Frontal cortex (tissue), 4 donors: ENCODE measurements at places on chromosomes 3 and 15.

DNA sequence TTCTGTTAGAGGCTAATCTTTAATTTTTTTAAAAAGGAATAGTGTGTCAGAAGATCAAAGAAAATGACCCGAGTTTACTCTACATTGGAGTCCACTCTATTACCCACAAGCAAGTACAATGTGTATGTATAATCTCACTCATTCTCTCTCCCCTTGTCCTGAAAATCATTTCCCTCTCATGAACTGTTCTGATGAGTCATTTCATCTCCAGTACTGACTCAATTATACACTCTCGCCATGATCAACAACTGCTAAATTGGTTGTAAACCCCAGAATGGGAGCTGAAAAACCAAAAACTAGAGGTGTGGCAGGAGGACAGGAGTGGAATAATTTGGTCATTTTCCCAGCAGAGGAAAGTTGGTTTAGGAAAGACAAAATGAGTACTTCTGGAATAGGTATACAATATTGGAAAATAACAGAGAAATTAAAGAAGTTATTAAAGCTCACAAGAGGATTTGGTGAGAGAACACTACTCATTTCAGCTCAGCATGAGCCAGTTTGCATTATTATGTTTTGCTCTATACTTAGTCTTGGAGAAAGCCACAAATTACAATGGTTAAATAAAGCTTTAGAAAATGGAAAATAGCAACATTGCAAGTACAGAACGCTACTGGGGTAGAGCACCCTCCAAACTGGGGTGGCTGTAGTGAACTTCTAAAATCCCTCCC lies 144.3 kb upstream of the PFN2 start:
- no peak for DNase-seq

DNA sequence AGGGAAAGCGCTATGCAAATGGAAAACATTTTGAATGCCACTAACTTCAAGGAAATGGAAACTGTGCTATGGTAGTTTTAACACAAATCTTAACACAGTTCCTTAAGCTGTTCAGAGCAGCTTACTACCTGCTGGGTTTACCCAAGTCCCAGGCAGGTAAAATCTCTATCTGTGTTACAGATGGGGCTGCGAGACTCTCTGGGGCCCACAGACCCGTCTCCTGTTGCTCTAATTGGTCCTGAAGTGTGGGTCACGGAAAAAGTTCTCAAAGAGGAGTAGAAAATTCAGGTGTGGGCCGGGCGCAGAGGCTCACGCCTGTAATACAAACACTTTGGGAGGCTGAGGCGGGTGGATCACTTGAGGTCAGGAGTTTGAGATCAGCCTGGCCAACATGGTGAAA lies 16.9 kb upstream of the ZFYVE19 start:
- DNase-seq = no peak

DNA sequence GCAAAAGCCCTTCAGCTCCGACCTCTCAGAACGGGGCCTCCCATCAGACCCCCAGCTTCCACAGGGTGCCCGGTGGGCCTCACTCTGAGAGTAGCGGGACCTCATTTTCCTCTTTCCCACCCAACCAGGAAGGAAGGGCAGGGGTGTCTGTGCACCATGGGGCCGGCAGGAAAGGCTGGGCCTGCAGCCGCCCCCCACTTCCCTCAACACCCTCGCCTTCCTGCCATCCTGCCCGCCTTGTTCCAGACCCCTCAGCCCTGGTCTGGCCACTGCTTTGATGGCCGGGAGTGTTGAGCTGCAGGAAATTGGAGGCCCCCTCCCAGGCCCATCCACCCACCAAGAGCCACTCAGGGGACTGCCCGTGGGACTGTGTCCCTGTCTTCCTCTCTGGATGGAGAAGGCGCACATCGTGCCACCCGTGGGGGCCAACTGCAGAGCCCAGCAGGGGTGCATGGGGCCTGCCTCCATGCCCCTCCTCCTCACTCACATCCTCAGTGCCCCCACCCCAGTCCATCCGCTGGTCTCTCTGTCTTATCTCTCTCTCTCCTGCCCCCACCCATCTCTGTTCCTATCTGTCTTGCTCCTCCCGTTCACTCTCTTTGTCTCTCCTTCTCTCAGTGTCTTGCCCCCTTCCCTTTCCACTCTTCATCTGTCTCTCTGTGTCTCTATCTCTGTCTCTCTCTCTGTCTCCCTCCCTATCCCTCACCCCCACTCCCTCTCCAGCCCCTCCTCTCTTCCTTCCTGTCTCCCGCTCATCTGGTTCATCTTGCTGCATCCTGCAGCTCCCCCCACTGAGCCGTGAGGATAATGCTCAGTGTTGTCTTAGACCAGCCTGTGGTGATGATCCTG lies 1.8 kb upstream of the PLXND1 start:
- DNase-seq = peak; percentile 65

DNA sequence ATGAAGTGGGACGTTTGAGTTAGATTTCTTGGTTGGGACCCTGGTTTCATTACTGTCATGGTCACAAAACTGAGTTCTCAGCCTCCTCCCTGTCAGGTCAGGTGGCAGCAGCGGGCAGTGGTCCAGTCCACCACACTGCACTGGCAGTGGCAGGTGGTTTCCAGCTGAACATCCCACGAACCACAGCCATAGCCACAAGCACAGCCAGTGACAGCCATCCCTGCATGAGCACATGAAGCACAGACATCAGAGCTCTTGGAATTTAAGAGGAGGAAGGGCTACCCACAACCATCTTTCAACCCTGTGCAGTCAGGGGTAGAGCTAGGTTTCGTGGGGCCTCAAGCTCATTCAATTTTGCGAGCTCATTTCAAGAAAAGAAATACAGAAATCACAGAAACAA lies 1.5 kb downstream of the RETNLB start:
- no peak for DNase-seq
